ENCODE measurements at places on chromosomes 16 and 17.

DNA sequence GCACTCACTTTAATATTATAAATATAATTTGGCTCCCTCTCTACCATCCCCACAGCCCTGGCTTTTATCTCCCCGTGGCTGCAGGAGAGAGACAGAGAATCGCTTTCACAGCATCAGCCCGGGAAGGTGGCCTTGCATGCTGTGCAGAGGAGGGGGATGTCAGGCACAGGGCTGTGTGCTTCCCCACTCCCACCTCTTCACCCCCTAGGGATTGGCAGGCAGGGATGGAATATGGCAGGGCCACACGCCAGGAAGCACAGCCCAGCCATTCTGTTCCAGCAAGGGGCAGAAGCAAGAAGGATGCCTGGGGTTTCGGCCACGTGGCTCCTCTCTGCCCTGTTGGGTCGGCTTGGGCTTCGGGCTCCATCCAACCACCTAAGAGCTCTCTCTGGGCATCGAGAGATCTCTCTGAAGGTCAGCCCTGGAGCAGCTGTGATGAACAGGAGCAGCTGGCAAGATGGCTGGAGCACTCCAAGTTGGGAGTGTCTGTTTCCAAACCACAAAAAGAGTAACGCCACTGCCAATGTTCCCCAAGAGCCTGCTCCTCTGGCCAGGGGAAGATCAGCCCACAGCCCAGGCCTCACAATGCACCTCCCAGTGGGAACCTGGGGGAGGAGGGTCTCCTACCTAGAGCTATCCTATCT, 223.2 kb downstream of the C16orf78 start:
- no peak for DNase-seq

- no peak for DNase-seq
Measured at GRCh38 chr16:1645914-1646525, 32.1 kb upstream of the JPT2 start.

DNA sequence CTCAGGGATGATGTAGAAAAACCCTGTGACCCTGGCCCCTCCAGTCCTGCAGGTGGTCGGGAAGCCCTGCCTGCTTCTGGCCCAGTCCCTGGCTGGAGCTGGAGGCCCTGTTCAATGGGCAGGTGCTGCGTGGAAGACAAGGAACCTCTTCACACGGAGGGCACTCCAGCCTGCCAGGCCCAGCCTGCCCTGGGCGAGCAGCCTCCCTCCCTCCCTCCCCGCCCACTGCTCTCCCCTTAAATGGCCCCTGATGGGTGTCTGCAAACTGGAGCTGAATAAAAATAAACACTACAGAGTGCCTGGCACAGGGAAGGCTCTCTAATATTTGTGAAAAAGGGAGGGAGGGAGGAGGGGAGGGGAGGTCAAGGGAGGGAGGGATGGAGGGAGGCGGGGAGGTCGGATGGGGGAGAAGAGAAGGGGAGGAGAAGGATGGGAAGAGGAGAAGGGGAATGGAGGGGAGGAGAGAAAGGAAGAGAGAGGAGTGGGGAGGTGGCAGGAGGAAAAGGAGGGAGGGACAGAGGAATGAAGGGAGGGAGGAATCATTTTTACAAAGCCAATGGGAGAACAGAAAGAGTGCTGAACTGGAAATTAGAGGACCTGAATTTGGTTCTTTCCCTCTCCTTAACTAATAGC, 222.8 kb upstream of the TNRC6C start:
- no peak for DNase-seq

DNA sequence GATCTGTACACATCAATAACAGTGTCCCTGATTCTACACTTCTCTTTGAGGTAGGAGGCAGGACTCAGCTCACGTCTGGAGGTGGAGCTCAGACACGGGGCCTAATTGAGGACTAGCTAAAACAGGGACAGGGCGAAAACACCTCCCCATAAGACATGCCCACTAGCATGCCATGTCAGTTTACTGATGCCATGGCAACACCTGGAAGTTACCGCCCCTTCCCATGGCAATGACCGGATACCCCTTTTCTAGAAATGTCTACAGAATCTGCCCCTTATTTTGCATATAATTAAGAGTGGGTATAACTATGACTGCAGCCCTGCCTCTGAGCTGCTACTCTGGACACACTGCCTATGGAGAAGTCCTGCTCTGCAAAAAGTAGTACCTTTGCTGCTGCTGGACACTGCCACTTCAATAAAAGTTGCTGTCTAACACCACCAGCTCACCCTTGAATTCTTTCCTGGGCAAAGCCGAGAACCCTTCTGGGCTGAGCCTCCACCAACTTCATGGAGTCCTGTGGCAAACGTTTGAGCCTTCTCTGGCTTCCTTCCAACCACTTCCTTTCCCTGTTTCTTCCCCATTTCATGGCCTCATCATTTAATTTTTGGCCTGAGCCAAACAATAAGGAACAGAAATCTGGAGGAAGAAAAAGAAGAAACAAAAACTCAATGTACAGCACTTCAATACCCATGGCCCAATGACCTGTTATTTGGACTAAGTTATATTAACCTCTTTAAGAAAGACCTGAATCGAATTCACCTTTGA, 21.0 kb downstream of the PHB1 start:
- no peak for DNase-seq

DNA sequence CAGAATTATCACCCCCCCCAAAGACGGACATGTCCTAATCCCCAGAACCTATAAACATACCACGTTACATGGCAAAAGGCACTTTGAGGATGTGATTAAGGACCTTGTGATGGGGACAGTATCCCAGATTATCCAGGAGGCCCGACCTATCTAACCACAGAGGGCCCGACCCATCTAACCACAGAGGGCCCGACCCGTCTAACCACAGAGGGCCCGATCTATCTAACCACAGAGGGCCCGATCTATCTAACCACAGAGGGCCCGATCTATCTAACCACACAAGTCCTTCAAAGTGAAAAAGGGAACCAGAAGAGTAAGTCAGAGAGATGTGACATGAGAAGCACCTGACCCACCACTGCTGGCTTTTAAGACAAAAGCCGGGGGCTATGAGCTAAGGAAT, 56.8 kb downstream of the ANKFY1 start:
- DNase-seq = no peak

- no peak for DNase-seq
Measured at GRCh38 chr16:27543801-27544200, 5.9 kb downstream of the GTF3C1 start.

- DNase-seq = no peak
Measured at GRCh38 chr16:87274794-87275193, 42.4 kb downstream of the C16orf95 start.

DNA sequence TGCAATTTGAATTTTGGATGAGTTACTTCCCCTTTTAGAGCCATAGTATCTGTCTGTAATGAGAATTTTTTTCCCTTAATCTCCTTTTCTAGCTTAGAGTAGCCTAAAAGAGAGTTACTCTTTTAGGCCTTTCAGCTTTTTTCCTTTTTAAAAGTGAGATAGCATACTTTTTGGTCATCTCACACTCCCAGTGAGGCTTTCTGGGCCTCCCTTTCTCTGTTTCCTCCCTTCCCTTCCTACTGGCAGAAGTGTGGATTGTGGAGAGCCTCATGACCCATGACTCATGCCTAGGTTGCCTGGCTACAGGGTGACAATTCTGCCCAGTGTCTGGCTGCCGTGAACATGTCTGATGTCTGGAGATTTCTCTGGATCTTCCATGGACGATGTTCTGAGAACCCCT, 15.2 kb downstream of the KRT23 start:
- DNase-seq = peak; percentile 41

DNA sequence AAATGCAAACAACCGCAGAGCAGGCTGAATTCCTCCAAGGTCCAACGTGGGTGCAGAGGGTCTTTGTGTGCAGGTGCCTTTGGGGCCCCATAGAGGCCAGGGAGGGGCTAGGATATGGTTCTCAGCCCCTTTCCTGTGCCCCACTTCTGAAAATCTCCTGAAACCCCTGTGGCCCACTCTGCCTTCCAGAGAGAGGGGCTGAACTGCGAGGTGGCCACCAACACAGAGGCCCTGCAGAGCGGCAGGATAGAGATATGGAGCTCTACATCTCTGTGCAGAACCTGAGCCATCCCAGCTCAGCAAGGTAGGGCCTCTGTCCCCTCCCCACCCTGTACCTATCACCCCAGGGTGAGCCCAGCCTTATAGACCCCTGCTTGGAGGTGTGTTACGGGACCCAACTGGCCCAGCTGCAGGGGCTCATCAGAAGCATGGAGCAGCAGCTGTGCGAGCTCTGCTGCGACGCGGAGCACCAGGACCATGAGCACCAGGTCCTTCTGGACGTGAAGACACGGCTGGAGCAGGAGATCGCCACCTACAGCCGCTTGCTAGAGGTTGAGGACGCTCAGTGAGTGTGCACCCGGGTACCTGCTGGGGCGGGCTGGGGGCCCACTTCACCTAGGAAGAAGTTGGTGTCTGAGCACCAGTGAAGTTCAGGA, 5.5 kb downstream of the USP6 start:
- DNase-seq = no peak

GRCh38 chr16:9092282-9092977, 986 bp downstream of the HAPSTR1 start:
- no peak for DNase-seq

DNA sequence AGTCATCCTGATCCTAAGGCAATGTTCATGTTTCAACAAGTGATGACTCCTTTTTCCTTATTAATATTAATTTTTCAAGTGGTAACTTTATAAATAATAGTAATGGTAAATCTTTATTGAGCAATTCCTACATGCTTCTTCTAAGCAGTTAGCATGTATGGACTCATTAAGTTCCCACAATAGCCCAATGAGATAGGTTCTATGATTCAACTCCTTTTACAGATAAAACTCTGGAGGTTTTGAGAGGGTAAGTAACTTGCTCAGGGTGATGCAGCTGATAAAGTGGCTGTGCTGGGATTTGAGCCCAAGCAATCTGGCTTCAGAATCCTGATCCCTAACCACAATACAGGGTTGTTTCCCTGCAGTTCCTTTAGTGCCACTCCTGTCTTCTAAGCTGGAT, 25.3 kb downstream of the SLC47A1 start:
- DNase-seq = no peak

- no peak for DNase-seq
Measured at GRCh38 chr17:37570527-37571093, 38.6 kb downstream of the SYNRG start.

- no peak for DNase-seq
Measured at GRCh38 chr17:74527081-74527480, 4.2 kb downstream of the CD300LB start.

GRCh38 chr16:74580833-74581232, 26.1 kb downstream of the GLG1 start:
- DNase-seq = no peak

GRCh38 chr17:77072670-77073069, 68.1 kb upstream of the SEC14L1 start:
- DNase-seq = no peak

- no peak for DNase-seq
Measured at GRCh38 chr17:10518271-10519037, at the start of gene MYH1. Gene MYH1, minus strand, starts transcription at chr17:10518542. Its CDS starts 1,900 bp downstream, at chr17:10516642.

DNA sequence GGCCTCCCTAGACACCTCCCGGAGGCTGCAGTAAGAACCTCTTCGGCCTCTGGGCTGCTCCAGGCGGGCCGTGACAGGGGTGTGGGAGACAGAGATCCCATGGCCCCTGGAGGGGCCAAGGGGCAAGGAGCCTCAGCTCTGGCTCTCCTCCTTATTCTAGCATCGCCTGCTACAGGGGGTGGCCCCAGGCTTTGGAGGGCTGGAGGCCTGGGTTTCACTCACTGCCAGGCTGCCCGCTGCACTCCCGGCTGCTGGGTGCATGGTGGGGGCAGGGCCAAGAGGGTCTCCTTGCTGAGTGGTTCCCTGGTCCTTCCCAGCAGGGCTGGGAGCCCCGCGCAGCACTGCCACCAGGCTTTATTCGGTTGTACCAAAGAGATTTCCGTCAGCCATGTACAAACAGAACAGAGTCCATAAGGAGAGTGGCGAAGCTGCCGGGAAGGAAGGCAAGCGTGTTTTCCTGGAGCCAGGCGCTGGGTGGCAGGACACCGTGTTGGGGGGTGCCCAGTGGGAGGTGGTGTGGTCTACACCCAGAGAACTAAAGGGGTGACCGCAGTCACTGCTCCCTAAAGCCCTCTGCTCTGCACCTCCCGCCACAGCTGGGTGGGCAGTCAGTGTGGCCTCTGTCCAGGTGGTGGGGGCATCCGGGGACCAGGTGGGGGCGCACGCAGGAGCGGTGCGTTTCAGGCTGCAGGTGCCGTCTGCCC, 2.0 kb downstream of the NPB start:
- DNase-seq = no peak

- DNase-seq = no peak
Measured at GRCh38 chr17:57424777-57425188, 168.5 kb downstream of the MSI2 start.

GRCh38 chr16:89017543-89018281, 40.7 kb upstream of the CBFA2T3 start:
- no peak for DNase-seq

- no peak for DNase-seq
Measured at GRCh38 chr17:61683466-61683865, 92.4 kb upstream of the NACA2 start.

DNA sequence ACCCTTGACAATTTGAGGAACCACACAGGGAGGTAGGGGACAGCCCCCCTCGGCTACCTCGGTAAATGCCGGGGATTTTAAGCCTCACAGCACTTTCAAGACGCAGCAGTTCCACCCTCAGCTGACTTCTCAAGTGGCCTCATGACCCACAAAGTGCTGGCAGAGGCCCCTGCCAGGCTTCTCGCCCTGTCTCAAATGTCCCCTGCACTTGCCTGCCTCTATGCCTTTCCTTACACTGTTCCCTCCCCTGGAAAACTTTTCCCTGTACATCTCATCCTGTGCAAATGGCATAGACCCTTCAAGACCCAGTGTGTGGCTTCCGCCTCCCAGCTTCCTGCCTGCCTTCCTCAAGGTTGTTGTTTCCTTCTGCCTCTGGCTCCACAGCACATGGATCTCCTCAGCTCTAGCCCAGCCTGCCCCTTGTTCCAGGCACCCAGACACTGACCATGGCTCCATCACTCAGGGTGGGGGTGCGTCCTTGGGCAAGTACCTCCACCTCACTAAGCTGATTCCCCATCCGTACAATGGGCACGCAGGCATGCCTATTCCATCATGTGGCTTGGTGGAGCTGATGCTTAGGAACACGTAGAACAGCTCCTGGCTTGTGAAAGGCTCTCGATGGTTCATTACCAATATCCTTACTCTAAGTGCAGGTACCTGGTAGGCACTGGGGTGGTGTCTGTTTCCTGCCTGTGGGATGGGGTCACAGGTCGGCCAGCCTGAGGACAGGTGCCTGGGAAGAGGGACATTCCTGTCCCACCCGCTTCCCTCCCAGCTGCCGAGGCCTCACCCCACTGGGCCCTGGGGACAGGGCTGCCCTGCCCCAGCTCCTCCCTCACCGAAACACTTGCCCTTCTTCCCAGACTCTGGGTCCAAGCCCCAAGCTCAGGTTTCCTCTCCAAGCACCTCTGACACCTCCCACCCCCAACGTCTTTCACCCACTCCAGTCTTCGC, 24.0 kb downstream of the MMP15 start:
- no peak for DNase-seq

- DNase-seq = no peak
Measured at GRCh38 chr16:69423189-69423588, 1.2 kb upstream of the CYB5B start.

GRCh38 chr16:58661199-58661830, 23.3 kb downstream of the SLC38A7 start:
- DNase-seq = peak; percentile 86

GRCh38 chr16:17396762-17397498, 73.8 kb downstream of the XYLT1 start:
- no peak for DNase-seq

All from amniotic stem cell (primary cell).